Upper lobe of right lung (tissue), 1 donor: ENCODE measurements at places on chromosomes 1 and 21. TPM values are rescaled to one million over a fixed set of nuclear protein-coding genes. Genes with fewer than 3 reads are reported as not detected.

DNA sequence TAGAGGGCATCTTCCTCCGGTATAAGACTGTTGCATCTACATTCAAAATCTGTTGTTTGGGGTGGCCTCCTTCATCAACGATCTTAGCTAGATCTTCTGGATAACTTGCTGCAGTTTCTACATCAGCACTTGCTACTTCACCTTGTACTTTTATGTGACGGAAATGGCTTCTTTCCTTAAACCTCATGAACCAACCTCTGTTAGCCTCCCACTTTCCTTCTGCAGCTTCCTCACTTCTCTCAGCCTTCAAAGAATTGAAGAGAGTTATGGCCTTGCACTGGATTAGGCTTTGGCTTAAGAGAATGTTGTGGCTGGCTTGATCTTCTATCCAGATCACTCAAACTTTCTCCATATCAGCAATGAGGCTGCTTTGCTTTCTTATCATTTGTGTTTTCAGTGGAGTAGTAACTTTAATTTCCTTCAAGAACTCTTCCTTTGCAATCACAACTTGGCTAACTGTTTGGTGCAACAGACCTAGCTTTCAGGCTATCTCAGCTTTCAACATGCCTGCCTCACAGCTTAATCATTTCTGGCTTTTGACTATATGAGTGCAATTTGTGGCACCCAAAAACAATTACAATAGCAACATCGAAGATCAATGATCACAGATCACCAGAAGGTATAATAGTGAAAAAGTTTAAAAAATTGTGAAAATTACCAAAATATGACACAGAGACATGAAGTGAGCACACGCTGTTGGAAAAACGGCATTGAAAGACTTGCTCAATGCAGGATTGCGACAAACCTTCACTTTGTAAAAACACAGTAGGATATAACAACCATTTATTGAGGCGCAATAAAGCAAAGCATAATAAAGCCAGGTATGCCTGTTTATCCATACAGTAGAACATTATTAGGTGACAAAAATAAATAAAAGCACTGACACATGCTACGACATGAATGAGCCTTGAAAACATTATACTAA is 56.7 kb upstream of the GFI1 start:
- no peak for DNase-seq

Gene IRF6
- 17.9 TPM for total RNA-seq

Gene CGN
- 62.5 TPM for total RNA-seq

Gene KPRP
- total RNA-seq, result not detected

DNA sequence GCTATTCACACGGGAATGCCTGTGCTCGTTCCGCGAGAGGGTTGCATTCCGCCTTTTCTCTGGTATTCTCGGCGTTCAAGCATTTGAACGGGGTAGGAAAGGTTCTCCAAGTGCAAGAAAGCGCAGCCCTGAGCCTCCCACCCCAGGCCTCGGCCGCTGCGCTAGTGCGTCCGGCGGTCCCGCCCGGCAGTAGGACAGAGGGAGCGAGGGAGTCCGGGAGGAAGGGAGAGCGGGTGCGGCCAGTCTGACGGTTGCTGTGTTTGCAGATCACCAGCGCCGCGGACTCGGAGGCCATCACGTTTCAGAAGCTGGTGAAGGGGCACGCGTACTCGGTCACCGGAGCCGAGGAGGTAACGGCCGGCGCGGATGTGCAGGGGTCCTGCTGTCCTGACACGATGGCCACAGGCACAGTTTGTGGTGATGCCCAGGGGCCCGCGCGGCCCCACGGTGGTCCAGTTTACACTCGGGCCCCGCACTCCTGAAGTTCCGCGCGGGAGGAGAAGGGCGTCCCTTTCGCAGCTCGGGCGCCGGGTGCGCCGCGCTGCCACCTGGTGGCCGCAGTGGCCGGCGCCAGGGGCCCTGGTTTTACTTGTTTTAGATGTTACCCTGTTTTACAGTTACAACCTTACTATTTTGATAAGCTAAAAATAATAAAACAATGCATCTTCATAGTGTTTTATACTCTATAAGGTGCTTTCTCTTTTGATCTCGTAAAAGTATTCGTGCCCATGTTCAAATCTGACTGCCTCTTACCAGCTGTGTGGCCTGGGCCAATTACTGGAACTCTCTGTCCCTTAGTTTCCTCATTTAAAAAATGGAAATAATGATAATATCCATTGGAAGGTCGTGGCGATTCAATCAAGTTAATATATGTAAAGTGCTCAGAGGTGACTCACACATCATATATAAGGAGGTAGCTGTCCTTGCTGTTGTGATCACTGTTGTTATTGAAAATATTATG is 36.7 kb downstream of the CAPN2 start:
- peak; percentile 84 for DNase-seq

Gene C1orf116
- 128 TPM for total RNA-seq

GRCh38 chr1:230730977-230731376 is 16.2 kb upstream of the CAPN9 start:
- DNase-seq, result no peak

DNA sequence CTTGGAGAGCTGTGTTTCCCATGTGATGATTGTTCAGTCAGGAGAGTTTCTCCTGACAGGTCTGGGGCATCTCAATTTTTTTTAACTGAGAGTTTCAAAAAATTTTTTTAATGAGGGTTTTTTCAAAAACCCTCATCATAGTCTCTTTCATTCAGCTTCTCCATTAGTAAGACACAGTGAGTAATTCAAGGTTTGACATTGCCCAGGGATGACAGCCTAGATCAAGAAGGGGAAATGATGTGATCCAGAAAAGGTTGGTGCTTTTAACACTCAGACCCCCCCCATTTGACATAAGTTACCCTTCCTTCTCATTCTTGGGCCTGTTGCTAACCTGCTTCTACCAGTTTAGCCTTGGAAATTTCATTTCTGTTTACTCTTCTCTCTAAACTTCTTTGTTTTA is 189.4 kb upstream of the HOOK1 start:
- no peak for DNase-seq

Gene CDC7
- 4.3 TPM for total RNA-seq

DNA sequence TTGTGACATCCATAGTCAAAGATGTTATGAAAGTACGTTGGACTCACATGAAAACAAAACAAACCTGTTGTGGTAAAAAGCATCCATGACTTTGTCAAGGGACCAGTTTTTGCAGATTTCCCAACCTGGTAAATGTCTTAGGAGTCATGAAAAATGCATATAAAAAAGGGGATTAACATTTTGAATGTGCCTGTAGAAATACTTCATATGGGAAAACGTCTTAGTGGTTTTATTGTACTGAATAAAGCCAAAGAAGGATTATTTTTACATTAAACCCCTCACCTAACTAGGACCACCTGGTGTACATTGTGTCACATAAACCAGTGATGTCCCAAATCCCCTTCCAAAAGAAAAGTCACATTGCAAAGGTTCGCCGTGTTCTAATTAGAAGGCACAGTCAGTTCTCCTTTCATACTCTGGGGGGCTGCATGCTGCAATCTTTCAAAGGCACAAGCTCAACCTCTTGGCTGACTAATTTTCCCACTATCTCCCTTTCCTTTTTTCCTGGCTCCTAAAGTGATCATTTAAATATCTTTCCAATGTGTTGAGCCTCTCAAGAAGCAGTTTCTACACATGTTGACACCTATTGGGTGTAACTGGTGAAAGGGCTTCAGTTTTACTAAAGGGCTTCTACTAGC is 119.8 kb upstream of the SPAG17 start:
- no peak for DNase-seq

DNA sequence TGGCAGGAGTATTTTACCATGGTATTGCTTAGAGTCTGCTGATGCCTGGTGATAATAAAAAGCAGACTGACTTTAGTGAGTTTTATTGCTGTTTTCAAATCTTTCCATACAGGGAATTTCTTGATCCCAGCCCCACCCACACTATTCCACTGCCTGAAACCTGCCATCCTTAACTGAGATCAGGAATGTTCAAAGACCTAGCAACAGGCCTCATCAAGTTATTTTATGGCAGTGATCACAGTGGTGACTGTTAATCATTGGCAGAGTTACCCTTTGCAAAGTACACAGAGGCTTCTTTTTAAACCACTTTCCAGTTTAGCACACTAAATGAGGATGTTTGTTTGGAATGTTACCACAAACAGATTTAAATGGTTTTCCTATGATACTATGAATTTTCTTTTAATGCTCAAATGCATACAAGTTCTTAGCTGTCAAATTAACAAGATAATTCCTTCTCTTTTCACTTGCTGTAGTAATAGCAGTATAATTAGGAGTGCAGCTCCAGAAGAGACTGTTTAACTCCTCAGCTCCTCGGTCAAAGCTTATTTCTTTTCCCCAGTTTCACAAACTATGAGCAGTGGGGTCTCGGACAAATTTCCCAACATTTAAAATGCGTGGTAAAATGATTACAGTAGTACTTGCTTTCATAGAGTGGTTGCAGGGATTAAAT is 69.9 kb upstream of the USP25 start:
- DNase-seq, result no peak

Gene LIPI
- total RNA-seq, result not detected

DNA sequence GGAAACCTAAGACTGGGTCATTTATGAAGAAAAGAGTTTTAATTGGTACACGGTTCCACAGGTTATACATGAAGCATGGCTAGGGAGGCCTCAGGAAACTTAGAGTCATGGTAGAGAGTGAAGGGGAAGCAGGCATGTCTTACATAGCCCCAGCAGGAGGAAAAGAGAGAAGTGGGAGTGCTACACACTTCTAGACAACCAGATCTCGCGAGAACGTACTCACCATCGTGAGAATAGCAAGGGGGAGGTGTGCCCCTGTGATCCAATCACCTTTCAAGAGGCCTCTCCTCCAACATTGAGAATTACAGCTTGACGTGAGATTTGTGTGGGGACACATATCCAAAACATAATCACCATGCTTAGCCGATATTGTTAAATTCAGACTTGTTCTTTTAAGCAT is 62.8 kb downstream of the DYRK1A start:
- no peak for DNase-seq

DNA sequence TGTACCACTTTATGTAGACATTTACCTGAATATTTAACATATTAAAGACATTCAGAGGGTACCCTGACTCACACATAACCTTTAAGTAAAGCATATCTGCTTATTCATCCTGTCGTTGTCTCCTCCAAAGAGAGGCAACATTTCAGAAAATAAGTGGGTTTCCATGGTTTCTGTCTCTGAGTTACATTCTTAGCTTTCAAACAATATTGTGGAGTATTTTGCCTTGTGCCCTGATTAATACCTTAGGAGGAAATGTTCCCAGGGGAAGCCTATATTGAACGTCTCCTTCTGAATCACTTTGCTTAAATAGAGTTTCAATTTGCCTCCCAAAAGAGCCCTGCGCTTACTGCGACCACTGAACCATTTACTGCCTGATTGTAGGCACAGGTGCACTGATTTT is 26.1 kb downstream of the PALMD start:
- no peak for DNase-seq
